ENCODE measurements at places on chromosomes 5 and 9.

DNA sequence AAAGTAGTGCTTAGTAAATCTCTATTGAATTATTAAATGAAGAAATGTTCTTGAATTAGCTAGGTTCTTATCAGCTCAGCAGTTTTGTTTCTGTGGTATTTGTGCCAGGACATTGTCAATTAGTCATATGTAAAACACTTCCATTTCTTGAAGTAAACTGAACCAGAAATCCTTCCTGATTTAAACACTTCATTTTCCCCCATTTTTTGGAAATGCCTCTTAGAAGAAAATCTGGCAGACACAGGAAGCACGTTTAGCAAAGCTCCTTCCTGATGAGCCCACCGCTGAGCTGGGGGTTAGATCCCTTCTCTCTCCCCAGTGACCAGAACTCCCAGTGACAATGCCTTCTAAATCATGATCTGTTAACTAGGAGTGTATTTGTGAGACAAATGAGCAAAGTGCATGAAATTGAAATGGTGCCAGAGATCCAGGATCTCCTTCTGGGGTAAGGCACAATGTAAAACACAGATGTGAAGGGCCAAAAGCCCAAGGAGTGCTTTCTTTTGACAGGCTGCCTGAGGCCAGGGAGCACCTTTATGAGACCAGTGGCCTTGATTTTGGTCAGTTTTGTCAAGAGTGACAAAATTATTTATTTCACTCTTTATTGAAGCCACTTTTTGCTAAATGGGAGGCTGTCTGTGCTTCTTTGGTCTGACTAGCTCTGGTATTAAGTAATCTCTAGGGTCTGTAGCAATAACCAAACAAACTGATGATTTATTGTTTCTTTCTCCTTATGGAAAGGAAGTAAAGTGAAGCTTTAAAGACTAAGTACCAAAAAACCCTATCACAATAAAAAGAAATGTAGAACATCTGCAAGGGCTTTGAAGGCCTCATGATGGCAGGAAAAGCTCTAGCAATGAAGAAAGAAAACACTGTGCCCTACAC is 25.5 kb upstream of the RUSC2 start:
- DNase-seq, result no peak

- DNase-seq, result no peak
These were observed 1188.9 kb upstream of the C9orf72 start for GRCh38 chr9:28762167-28762566.

DNA sequence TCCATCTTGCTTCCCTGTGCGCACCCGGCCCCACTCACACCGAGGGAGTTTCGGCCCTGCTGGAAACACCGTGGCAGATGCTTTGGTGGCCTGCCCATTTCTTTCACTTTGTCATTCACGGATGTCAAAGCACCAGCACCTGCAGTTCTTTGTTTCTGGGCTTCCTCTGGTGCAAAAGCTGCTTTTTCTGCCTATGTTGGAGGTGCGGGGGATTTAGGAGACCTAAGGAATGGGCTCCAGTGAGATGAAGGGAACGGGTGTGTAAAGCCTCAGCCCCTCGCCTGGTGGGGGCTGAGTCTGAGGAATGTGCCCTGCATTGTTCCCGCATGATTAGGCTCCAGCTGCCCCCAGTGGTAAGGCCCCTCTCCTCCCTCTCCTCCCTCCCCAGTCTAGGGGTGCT is 62.3 kb downstream of the THBS4 start:
- DNase-seq, result no peak

- no peak for DNase-seq
These were observed 86.3 kb upstream of the IER5L start for GRCh38 chr9:129264388-129264787.

GRCh38 chr5:21397693-21398092 is 1409.7 kb upstream of the CDH18 start:
- DNase-seq, result no peak

DNA sequence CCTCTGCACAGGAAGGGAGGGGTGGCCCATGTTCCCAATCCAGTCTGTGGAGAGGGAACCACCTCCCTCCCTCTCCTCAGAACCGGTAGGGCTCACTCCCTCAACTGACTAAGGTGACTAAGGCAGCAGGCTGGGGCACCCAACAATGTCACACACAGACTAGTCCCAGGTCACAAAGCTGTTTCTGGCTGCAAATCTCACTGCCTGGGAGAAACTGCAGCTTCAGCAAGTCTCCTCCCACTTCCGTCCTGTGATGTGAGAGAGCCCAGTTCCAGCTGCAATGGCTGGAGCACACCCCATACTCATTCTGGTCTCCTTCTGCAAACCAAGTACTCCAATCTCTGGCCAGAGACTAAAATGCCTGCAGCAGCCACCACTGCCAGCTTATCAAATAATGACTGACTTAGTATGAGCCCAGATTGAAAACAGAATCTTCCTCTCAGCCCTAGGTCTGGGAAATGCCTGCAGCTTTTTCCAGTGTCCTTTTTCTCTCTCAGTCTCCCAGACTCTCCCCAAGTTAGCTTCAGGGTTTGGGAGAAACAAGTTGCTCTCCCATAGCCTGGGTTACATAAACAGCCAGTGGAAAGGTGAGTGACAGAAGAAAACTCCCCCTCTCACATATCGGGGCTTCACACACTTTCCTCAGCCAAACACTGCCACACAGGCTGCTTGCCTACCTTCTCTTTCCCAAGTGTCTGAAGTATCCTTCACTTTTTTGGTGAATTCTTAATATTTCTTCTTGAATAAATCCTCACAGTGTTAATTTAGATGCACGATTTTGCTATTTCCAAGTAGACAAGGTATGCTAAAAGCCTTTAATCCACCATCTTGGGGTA is 247.4 kb upstream of the RASA1 start:
- peak; percentile 16 for DNase-seq

All from large intestine (tissue), 12 donors.